ENCODE measurements at places on chromosomes 6 and 20.

GRCh38 chr6:13733178-13733887, 21.7 kb upstream of the RANBP9 start:
- peak; percentile 39 for DNase-seq

GRCh38 chr6:24490948-24491347, 1.6 kb upstream of the GPLD1 start:
- DNase-seq = no peak

DNA sequence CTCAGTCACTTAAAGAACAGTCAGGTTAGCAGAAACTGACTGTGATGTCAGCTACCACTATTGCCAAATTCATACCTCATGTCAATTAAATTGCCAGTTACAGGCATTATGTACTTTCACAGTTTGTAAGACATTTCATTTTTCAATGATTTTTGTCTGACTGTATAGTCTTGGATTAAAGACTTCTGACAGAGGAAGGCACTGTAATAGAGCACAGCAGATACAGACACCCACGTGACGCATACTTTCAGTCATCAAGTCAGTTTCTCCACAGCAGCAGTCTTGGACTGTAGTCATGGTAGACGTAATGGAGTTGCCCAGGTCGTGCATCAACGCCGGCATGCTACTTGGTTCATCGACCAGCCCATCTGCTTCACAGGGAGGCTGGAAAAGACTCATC, 29.5 kb upstream of the ELOVL5 start:
- no peak for DNase-seq

- peak; percentile 90 for DNase-seq
These were observed 24.9 kb downstream of the SLC35D3 start for GRCh38 chr6:136947037-136947436.

GRCh38 chr6:2237001-2237400, 8.4 kb downstream of the GMDS start:
- no peak for DNase-seq

GRCh38 chr20:31979713-31980426, 11.9 kb downstream of the XKR7 start:
- DNase-seq = no peak

DNA sequence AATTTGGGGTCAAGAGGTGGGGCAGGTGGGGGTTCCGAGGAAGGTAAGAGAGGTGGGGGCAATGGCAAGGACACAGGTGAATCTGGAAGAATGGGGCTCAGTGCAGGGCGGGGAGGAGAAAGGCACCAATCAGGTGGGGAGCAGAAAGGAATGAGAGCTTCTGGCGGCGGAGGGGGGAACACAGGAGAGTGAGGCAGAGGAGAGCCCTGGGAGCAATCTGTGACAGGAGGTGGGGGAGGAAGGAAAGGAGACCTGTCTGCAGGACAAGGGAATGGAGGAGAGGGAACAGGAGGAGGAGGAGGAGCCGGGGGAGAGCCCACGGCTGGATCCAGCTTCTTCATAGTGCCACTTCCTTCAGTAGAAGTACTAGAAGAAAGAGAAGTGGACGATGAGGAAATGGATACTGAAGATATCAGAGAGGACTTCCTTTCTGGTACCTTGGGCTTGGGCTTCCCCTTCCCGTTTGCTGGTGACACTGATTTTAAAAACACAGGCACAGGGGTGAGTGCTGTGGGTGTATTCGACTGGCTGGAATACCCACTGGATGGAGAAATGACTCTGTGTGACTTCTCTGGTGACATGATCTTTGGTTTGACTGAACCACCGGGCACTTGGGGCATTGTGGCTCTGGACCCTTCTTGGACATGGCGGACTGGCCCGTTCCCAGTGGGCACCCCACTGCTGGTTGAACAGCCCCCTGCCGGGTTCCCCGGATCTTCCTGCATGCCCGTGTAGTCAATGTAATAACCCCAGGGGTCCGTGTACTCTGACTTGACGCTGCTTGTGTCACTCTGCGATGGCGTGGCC, 27.4 kb downstream of the HEBP2 start:
- DNase-seq = no peak

DNA sequence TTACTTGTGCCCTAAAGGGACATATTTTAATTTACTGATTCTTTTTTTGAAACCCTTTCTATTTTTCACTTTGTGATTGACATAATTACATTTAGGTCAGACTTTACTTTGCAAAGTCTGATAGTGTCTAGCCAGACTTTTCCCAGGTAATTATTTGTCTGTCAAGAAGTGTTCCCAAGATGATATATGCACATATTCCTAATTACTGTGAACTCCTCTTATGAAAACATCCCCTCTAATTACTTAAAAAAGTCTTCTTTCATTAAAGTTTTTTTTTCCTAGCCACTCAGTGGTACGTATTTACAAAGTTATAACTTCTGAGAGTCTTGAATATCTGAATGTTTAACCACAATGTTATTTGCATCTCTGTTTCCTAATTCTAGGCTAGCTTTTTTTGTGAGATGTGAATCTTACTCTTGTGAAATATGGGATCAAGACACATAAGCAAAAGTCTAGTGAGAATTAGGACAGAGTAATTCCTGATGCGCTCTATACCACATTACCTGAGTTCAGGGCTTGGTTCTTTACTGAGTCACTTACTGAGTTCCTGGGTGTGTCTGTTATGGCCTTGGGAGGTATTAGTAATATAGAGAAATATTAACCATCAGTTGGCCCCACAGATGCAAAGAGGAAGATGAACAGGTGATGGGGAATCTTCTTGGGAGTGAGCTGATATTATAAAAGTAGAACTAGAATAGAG, 27.9 kb downstream of the FAM83B start:
- DNase-seq = no peak

DNA sequence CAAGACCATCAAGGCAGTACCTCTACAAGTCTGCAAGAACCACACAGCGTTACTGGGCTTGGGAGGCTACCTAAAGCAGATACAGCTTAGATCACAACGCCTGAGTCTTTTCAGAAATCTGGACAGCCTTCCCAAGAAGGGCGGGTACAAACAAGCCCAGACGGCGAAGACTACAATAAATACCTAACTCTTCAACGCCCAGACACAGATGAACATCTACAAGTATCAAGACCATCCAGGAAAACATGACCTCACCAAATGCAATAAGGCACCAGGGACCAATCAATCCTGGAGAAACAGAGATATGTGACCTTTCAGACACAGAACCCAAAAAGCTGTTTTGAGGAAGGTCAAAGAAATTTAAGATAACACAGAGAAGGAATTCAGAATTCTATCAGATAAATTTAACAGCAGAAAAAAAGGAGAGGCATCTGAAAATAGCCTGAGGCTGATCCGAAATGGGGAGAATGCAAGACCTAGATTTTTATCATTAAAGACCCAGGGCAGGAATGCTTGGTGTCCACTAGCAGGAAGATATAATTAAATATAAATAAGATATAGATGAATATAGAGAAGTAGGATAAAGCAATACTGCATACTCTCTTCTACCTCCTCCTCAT, 131.7 kb upstream of the COL21A1 start:
- DNase-seq = no peak

- no peak for DNase-seq
These were observed 2.7 kb downstream of the FAM110A start for GRCh38 chr20:836190-836589.

DNA sequence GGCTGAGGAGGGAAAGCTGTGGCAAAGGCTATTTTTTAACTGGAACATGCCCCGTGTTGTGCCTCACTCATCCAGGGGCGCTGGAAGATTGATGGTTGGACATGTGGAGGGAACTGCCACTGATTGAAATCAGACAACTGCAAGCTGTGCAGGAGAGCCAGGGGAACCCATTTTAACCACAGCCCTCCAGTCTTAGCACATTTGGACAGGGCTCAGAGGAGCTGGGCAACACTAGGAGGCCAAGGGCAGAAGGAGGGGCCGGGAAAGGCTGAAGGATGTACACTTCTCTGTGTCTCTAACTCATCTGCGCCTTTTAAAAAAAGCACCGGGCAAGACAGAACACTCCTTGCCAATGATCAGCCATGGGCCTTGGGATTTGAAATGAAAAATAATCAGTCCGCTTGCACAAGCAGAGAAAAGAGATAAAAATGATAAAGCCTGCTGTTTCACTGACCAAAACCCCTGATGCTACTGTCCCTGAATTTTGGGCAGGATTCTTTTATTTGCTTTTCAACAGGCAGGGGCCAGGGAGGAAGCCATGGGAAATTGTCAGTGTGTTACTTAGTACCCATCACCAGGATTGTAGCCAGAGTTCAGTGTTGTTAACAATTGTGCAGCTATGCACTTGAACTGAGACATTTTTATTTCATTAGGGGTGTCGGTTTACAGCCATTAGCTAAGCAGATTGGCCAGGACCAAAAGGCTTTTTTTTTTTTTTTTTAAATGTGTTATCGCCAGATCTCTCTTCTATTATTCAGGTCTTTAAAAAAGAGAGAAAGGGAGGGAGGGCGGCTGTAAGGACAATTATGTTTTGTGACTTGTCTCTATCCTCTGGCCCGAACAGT, 109.3 kb upstream of the EYA4 start:
- peak; percentile 86 for DNase-seq

- no peak for DNase-seq
These were observed 464.8 kb upstream of the CDH4 start for GRCh38 chr20:60787276-60787675.

GRCh38 chr20:24131684-24132083, 143.1 kb upstream of the GGTLC1 start:
- no peak for DNase-seq

GRCh38 chr6:158910484-158911440, 89.2 kb downstream of the RSPH3 start:
- DNase-seq = no peak

Data from NCI-H146 (cell line).